NCI-H2081 (cell line): ENCODE measurements at places on chromosomes 6 and 20.

DNA sequence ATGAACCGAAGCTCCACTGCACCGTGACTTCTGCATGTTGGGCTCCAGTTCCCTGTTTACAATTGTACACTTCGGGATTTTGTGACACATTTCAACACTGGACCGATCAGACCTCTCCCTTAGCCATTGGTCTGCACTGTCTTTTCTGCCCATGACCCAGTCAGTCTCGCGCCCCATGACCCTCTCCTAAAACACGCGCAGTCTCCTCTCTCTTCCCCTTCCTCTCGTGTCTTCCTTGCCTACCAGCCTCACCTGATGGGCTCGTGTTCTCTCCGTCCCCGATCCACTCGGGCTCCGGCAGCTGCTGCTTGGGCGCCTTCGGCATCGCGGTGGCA lies 535 bp upstream of the ABCF1 start:
- no peak for DNase-seq

- DNase-seq: no peak
These were observed 3.9 kb upstream of the ADTRP start for GRCh38 chr6:11782524-11782923.

- peak; percentile 23 for DNase-seq
These were observed 69.8 kb upstream of the FAM184A start for GRCh38 chr6:119148098-119148824.

DNA sequence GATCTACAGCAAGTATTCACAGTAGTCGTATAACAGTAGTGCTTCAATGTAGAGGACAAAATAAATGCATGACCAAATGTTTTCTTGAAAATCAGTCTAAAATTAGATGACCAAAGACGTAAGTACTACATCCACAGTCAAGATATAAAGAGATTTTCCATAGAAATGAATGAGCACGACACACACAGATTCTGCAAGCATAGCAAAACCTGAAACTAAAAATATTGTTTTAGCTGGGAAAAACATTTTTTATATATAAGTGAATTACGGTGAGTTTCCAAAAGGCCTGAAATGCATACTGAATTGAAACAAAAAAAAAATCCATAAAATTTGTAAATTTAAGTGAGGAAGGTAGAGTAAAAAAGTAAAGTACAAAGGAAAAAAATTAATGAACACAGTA lies 167.8 kb upstream of the RUNX2 start:
- DNase-seq: no peak

- DNase-seq: no peak
These were observed 185.8 kb downstream of the TTLL2 start for GRCh38 chr6:167510648-167511047.

GRCh38 chr6:75300531-75300855 lies 15.9 kb upstream of the TMEM30A start:
- no peak for DNase-seq

GRCh38 chr20:6768228-6769140 lies 998 bp downstream of the BMP2 start:
- DNase-seq: no peak

DNA sequence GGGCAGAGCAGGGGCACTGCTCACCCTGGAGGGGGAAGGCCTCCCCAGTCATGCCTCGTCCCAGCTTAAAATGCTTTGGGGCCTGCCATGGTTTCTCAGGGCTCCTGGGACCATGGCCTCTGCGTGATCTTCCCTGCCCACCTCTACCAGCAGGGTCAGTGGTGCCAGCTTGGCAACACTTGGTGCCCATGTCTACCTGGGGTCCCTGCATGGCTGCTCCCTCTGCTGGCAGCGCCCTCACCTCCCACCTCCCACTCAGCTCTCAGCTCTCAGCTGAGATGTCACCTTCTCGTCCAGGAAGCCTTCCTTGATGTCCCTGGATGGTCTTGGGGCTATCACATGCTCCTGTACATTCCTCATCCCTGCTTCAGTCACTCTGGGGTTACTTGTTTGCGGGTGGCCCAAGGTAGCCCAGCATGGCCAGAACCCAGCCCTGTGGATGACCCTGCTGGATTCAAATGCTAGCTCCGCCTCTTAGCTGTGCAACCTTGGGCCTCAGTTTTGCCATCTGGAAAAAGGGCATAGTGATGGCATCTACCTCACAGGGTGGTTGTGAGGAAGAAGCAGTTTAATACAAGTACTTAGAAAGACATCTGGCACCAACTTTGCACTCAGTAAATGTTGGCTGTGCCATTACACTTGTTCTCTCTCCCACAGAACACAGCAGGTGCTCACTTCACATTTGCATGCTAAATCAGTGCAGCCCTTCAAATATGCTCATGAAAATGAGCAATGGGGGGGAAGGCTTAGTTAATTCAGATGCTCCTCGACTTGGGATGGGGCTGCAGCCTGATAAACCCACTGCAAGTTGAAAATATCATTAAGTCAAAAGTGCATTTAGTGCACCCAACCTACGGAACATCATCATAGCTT lies 53.5 kb upstream of the PTPN1 start:
- no peak for DNase-seq

DNA sequence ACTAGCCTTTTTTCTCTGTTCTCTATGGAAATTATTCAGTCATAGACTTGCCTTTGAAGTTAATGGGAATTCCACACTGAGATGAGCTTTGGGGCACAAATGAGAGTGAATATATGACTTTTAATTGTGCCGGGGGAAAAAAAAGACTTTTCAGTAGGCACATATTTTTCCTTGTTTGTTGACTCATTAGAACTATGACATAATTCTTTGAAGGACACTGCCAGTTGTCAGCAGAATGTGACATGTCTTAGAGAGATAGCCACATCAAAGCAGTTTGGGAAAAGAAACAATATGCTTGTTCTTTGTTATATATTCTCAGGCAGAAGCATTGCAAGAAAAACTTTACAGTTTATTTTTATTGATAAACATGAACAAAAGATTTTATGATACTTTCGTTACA lies 138.3 kb downstream of the COL9A1 start:
- DNase-seq: no peak

DNA sequence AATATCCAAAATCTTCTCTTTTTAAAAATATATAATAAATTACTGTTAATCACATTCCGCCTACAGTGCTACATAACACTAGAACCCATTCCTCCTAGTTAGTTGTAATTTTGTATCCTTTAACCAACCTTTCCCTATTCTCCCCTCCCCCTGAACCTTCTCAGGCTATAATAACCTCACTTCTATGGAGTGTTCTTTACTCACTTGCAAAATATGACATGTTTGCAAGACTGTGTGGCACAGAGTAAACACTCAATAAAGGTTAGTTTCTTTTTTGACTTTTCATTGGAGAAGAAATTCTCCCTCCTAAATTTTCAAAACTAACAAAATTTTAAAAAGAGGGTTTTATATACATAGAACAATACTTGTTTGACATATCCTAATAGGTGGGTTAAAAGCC lies 147.0 kb downstream of the FOXA2 start:
- no peak for DNase-seq

GRCh38 chr6:24332317-24332716 lies 25.5 kb downstream of the DCDC2 start:
- DNase-seq: no peak

GRCh38 chr6:110340392-110340965 lies 17.7 kb downstream of the METTL24 start:
- DNase-seq: no peak

DNA sequence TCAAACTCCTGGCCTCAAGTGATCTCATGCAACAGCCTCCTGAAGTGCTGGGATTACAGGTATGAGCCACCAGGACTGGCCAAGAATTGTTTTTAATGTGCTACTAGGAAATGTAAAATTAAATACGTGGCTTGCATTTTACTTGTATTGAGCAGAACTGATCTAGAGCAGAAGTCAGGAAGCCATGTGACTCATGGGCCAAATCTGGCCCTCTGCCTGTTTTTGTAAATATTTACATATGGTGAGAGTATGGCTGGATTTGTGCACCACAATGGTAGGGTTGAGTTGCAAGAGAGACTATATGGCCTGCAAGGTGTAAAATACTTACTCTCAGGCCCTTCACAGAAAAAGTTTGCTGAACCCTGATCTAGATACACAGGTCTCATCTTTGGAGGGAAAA lies 75.8 kb downstream of the LAMP5 start:
- peak; percentile 56 for DNase-seq

DNA sequence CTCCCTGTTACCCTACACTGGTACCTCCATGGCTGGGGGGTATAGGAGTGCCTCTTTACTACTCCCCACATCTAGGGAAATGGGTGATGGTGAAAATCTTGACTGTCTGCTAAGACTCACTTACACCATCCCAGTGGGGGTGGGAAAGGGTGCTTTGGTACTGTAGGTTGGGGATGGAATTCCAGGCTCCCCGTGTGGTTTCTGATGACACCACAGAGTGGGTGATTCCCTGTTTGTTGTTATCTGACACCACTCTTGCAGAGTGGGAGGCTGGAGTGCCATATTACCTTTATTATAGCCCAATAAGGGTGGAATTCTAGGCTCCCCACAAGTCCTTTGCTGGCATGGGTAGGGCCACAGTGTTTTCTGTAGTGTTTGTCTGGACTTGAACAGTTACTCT lies 264.6 kb upstream of the MAN1A1 start:
- no peak for DNase-seq

GRCh38 chr6:52356017-52356416 lies 5.9 kb upstream of the PAQR8 start:
- DNase-seq: no peak

DNA sequence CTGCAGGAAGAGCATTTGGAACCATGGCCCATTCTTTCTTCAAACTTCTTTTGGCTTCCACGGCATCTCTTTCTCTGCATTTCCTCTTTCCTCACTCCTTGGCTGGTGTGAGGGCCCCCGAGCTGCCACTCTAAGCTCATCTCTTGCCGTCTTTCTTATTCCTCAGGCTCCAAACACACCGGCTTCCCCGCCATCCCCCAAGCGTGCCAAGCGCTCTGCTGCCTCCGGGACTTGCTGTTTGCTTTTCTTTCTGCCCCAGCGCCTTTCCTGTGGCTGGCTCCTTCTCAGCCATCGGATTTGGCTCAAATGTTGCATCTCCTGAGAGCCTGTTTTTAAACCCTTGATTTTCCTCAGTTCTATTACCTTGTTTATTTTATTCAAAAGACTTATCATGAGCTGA lies 172.7 kb downstream of the PACRG start:
- no peak for DNase-seq

GRCh38 chr20:40720826-40721225 lies 31.8 kb upstream of the MAFB start:
- DNase-seq: no peak

DNA sequence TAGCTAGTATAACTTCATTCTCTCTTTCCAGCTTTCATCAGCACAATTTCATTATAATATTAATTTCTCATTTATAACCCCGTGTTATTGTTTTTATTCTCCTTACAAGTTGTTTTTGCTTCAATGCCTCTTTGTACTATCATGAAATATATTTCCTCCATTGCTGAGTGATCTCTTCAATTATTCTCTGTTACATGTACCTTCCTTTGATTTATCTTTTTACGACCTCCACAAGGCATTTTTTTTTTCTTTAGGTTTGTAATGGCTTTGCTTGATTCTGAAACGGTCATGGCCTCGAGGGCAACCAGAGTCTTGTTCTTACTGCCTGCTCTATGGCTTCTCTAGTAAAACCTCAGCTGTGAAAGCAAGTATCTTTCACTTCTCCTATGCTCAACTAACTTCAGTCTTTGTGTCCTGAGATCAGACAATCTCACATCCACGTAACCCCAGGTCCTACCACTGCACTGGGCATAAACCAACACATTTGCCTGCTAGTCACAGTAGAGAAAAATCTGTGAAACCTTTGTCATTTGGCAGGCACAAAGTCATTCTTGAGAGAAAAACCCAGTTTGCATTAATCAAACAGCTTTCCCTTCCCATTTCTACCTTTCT lies 119.9 kb downstream of the UST start:
- DNase-seq: no peak

- DNase-seq: no peak
These were observed 651.3 kb downstream of the KIF16B start for GRCh38 chr20:15921930-15922329.
